CD4-positive, alpha-beta T cell treated with Interleukin-4 for 4 hours (primary cell): ENCODE measurements at places on chromosomes 16 and 17.

GRCh38 chr16:23182679-23183542 lies at the start of gene SCNN1G:
Gene SCNN1G (plus strand): TSS chr16:23182745. CDS start chr16:23186272, 3,527 bp downstream.
- no peak for DNase-seq

- no peak for DNase-seq
These were observed 56.1 kb downstream of the ARSG start for GRCh38 chr17:68347380-68347779.

GRCh38 chr16:54891346-54891745 lies 39.3 kb upstream of the IRX5 start:
- no peak for DNase-seq

- no peak for DNase-seq
These were observed 4.4 kb downstream of the KDM6B start for GRCh38 chr17:7838090-7839075.

- no peak for DNase-seq
These were observed 2.9 kb upstream of the CXCL16 start for GRCh38 chr17:4742629-4743028.
